Activated CD4-positive, alpha-beta T cell treated with anti-CD3 and anti-CD28 coated beads, Interleukin-2, amount 50 U/mL, for 24 hours (primary cell): ENCODE measurements at places on chromosomes 13 and 19.

- no peak for DNase-seq
These were observed 24.0 kb upstream of the KATNAL1 start for GRCh38 chr13:30331331-30331771.

DNA sequence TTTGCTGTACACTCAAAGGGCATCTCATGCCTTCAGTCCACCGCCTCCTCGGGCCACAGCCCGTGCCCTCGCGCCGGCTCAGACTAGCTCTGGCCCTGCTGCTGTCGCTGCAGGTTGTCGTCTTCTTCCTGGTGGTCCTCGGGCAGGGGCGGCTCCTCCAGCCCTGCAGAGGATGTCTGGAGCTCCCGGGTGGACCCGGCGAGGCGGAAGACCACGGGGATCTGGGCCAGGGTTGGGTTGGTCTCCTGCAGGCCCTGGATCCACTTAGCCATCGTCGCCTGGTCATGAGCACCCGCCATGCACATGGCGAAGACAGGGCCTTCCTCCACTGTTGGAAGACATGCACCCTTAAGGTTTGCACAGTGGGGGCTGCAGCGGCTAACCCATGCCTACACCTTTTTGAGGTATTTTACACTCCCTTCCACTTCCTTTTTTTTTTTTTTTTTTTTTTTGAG lies 489 bp upstream of the ZNF653 start:
- no peak for DNase-seq

DNA sequence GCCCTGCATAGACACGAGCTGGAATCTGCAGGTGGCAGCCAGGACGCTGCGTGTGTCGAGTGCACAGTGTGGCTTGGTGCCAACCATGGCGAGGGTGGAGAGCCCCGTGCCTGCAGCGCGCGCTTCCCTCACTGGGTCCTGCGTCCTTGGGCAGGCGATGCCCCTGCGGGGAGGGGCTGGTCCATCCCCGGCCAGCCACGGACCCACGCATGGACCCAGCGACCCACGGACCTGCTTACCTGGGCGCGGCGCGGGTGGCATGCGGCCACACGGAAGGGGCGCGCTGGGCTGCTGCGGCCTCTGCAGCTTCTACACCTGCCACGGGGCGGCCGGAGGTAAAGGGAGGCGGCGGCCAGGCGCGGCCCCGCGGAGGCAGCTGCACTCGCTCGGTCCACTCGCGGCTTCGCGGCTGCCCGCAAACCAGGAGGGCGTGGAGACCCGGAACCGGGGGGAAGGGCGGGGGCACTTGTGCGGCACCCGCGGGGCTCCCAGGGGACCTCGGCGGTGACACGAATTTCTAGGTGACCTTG lies 569 bp upstream of the MCF2L start:
- DNase-seq, result peak; percentile 9

DNA sequence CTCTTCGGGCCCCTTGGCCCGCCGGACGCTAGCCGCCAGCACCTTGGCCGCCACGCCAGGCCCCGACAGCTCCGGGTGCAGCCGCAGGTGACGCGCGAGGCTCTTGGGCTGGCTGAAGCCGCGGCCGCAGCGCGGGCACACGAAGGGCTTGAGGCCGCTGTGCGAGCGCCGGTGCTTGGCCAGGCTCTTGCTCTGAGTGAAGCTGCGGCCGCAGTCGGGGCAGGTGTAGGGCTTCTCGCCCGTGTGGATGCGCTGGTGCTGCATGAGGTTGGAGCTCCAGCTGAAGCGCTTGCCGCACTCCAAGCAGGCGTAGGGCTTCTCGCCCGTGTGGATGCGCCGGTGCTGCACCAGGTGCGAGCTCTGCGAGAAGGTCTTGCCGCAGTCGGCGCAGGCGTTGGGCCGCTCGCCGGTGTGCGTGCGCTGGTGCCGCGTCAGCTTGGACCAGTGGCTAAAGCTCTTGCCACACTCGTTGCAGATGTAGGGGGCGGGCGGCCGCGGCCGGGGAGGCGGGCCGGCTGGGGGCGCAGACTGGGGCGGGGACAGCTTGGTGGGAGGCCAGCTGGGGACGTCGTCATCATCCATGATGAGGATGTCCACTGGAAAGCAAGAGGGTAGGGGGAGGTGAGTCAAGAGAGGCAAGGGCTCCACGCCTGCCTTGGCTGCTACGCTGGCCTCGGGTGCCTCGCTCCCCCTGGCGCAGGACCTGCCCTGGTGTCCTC lies 32.4 kb downstream of the ZNF787 start:
- no peak for DNase-seq

GRCh38 chr19:8580710-8581281 lies 3.6 kb upstream of the MYO1F start:
- DNase-seq, result peak; percentile 80

DNA sequence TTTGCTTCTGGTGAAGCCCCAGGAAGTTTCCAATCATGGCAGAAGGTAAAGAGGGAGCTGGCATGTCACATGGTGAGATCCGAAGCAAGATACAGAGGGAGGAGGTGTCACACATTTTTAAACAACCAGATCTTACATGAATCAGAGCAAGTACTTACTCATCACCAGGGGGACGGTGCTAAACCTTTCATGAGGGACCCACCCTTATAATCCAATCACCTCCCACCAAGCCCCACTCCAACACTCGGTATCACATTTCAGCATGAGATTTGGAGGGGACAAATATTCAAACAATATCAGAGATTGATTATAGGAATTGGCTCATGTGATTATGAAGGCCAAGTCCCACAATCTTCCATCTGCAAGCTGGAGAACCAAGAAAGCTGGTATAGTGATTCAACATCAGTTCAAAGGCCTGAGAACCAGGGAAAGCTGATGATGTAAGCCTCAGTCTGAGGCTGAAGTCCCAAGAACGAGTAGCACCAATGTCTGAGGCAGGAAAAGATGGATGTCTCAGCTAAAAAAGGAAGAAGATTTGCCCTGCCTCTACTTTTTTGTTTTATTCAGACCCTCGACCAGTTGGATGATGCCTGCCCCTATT lies 58.6 kb upstream of the WDFY2 start:
- DNase-seq, result no peak

- peak; percentile 35 for DNase-seq
These were observed 60.9 kb upstream of the MED4 start for GRCh38 chr13:48155848-48156247.

DNA sequence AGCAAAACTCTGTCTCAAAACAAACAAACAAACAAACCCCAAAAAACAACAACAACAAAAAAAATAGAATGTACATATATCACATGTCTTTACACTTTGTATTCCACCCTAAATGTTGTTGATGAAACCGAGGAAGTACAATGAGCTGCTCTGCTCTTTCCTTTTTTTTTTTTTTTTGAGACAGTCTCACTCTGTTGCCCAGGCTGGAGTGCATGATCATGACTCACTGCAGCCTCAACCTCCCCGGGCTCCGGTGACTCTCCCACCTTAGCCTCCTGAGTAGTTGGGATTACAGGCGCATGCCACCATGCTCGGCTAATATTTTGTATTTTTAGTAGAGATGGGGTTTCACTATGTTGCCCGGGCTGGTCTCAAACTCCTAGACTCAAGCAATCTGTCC lies 30.6 kb upstream of the LRP3 start:
- no peak for DNase-seq

- no peak for DNase-seq
These were observed 81.9 kb upstream of the SLC15A1 start for GRCh38 chr13:98834254-98834960.

GRCh38 chr13:36549126-36549702 lies 116.9 kb downstream of the CCNA1 start:
- DNase-seq, result no peak

DNA sequence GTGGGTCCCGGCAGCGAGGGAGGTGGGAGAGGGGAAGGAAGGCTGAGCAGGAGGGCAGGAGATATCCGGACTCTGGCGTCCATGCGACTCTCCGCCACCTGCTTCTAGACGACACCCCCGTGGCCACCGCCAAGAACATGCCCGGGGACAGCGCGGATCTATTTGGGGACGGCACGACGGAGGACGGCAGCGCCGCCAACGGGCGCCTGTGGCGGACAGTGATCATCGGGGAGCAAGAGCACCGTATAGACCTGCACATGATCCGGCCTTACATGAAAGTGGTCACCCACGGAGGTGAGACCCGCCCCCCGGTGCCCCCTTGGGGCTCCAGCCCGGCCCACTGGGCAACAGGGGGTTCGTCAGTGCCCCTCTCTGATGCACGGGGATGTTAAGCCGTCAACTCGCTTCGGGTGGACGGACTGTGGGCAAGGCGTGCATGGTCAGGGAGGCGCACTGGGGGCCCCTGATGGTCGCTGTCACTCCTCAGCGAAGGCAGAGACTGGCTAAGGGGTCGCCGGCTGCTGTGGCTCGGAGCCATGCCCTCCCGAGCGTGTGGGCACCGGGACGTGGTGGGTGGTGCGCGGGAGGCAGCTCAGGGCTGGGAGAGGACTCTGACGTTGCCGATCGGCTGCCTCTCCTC lies 25.1 kb upstream of the NMRK2 start:
- no peak for DNase-seq

GRCh38 chr13:32838945-32839344 lies 177.3 kb upstream of the KL start:
- no peak for DNase-seq

DNA sequence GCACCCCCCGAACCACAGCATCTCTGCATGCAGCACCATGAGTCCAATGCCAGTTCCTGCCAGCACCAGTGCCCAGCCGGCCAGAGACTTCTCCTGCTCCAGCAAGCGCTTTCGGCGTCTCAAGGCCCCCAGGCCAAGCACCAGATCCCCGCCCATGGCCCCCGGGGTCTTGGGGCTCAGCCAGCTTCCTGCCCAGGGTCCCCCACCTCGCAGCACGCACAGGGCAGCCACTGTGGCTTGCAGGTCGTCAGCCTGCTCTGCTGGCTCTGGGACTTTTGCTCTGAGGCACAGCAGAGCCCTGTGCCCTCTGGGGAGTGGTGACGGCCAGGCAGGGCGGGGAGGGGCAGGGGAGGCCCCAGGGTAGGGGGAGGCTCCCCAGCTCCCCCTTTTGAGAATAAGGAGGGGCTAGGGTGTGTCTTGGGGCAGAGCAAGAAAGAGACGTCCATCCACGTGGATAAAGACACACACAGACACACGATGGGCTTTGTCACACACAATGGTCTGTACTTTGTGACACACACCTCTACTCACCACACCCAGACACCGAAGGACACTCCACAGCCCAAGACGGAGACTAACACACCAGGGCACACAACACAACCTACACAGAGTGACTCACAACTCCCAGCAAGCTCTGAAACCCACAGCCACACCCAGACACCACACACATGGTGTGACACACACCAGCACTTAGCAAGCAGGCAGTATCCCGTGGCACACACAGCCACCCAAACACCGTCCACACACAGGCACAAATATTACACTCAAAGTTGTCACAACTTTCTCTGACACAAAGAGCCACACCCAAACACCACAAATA lies at the start of gene KCNN4:
Gene KCNN4, minus strand, starts transcription at position 268 of the 820 bp plus-strand sequence. Its CDS starts 112 bp downstream, at position 156.
- DNase-seq, result peak; percentile 46

- no peak for DNase-seq
These were observed 78.7 kb upstream of the FAM216B start for GRCh38 chr13:42702716-42703115.

GRCh38 chr19:54674021-54674617 lies 11.3 kb downstream of the LILRB4 start:
- no peak for DNase-seq

GRCh38 chr19:7901337-7901736 lies 2.3 kb upstream of the MAP2K7 start:
- no peak for DNase-seq

- no peak for DNase-seq
These were observed 31.2 kb downstream of the TMPRSS9 start for GRCh38 chr19:2391118-2391725.

- no peak for DNase-seq
These were observed 109.5 kb upstream of the SPATA13 start for GRCh38 chr13:24050796-24051715.

DNA sequence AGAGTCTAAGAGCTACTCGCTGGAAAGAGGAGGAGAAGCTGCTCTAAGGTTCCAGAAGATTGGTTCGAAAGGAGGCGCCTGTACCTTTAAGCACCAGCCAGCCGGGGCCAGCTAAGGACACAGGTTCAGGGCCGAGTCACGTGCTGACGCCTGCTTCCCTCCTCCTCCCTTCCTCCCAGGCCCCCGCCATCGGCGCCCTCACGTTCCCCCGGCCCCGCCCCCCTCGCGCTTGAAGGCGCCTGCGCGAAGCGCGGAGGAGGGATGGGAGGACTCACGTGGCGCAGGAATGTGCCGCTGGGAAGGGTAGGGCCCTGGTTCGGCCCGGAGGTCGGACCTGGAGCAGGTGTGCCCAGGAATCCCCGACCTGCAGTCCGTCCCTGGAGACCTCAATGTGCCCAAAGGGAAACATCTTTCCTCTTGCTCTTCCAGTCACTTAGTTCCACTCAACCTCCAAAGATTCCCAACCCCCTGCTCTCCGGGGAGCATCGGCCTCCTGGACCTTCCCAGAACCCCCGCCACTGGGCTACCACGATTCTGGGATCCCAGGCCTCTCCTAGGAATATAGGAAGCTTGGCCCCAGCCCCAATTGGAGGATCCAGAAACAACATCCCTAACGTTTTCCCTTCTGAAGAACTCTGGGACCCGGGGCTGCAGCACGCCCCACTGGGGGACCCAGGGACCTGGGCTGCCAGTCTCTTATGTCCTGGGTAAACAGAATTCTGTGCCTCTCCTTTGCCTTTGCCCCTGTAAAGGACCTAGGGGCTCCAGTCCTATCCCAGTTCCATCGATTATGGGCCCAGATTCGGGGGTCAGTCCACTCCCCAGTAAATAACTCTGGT lies 2.5 kb downstream of the DBP start:
- DNase-seq, result peak; percentile 82

GRCh38 chr19:53357821-53358581 lies 7.5 kb upstream of the ZNF525 start:
- DNase-seq, result no peak

- no peak for DNase-seq
These were observed 45.1 kb upstream of the FARP1 start for GRCh38 chr13:98097749-98098148.

DNA sequence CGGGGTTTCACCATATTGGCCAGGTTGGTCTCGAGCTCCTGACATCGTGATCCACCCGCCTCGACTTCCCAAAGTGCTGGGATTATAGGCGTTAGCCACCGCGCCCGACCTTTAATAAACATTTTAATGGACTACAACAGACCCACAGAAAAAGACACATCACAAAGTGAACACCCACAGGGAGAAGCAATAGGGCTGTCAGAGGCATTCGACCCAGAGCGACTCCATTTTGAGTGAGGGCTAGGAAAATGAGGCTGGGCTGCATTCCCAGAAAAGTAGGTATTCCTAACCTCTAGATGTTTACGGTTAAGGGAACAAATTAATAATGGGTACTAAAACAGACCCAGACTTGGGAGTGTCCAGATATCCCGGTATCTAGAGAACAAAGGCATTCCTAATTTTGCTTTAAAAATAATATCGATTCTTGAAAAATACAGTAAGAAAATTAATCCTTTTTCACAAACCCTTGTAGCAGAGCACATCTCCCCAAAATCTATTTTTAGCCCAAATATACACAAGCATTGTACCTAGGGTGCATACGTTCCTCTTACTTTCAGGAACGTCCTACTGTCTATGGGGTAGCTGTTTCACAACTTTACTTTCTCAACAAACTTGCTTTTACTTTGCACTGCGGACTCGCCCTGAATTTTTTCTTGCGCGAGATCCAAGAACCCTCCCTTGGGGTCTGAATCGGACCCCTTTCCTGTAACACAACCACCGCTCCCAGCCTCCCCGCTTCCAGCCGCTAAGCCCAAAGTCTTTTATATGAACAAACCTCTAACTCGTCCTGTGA lies 811 bp upstream of the ZNF8 start:
- no peak for DNase-seq
